ENCODE measurements at places on chromosomes 4 and X.

DNA sequence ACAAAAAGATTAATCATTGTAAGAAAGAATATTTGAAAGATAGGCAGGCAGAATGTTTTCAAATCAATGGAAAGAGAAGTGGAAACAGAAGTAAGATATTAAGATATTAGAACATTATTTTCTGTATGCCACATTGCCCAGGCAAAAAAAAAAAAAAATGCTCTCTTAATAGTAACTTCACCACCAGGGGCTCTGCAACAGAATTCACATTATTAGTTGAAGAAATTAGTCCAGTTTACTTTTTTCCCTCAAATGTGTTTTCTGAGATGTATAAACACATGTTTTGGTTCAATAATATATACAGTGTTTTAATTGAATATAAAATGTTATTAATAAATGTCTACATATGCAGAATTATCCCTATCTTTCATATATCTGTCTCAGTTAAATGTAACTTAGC lies 78.0 kb upstream of the ADAD1 start:
- peak; percentile 8 for DNase-seq

- DNase-seq, result no peak
These were observed 32.9 kb upstream of the SPRY1 start for GRCh38 chr4:123363729-123364128.

- DNase-seq, result peak; percentile 25
These were observed 81.5 kb downstream of the RCHY1 start for GRCh38 chr4:75432683-75433082.

- no peak for DNase-seq
These were observed 56.9 kb downstream of the NSG1 start for GRCh38 chr4:4443821-4444220.

GRCh38 chr4:112852601-112853000 lies 196.9 kb upstream of the ANK2 start:
- no peak for DNase-seq

GRCh38 chrX:68090266-68090665 lies 343.0 kb downstream of the OPHN1 start:
- peak; percentile 23 for DNase-seq

DNA sequence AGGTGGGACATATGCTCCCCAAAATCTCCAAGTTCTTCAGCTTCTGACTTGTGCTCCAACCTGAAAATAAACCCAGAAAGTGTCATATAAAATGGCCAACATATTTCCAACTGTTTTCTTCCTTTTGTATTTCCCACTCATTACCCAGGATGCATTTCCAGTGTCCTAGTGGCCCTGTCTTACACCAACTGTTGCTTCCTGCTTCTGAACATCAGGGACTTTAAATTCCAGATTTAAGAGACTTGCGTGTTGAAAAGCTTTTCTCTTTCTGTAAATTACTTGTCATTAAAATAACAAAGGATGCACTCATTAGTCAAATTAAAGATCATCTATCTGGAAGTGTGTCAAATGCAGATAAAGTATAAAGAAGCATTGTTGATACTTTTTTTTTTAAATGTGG lies 19.9 kb downstream of the MID1 start:
- no peak for DNase-seq

- no peak for DNase-seq
These were observed 97.8 kb upstream of the GPC4 start for GRCh38 chrX:133513123-133513522.

- no peak for DNase-seq
These were observed 1733.3 kb upstream of the IGFBP7 start for GRCh38 chr4:58843455-58843854.

GRCh38 chr4:112536123-112536522 lies 20.1 kb upstream of the NEUROG2 start:
- DNase-seq, result no peak

DNA sequence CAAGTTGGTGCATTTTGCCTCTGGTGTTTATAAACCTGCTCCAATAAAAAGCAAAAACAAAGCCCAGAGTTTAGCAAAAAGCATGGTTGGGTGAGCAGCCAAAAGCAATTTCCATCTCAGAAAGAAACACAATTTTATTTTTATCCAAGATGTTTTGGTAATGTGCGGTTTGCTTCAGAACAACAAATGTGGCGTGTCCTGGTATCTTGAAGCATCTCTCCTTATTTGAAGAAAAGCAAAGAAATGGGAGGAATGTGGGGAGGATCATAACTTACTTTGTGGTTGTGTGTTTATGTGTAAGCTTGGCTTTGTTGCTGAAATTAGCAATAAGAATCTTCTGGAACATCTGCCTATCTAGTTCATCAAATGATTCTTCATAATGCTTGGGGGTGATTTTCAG lies 88.3 kb upstream of the DDX3X start:
- DNase-seq, result no peak

GRCh38 chr4:182532441-182532840 lies 289.2 kb downstream of the TENM3 start:
- DNase-seq, result no peak

GRCh38 chr4:89285745-89286144 lies 21.9 kb downstream of the GPRIN3 start:
- DNase-seq, result no peak

DNA sequence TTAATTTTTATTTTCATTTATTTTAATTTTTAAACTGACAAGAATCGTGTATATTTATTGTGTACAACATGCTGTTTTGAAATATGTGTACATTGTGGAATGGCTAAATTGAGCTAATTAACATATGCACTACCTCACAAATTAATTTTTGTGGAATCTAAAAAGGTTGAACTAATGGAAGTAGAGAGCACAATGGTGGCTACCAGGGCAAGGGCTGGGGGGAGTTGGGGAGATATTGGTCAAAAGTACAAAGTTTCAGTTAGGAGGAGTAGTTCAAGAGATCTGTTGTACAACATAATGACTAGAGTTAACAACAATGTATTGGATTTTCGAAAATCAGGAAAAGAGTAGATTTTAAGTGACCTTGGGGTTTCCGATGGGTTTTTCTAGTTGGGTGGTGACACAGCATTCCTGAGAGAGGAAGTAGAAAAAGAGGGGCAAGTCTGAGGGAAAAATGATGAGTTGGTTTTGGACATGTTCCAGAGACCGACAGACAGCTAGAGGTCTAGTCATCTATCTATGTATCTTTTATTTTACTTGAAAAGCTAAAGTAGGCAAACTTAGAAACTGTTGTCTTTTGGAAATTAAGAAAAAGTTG lies 23.2 kb downstream of the APOO start:
- DNase-seq, result no peak

DNA sequence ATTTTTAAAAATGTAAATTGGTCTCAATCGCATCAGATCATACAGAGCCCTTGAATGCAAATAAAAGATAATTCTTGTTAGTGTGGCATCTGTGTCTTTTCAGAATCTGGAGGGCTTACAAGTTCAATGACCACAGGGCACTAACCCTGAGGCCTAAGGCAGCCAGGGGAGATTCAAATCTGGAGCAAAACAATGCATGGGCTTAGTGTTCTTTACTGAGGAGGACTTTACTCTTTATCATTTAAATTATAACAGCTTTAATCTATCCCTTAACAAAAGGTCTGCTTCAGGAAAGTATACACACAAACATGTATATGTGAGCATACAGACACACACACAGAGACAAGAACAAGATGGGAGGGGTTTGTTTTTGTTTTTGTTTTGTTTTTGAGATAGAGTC lies 51.0 kb upstream of the NSUN7 start:
- DNase-seq, result no peak

GRCh38 chr4:86934147-86934770 lies 552 bp upstream of the AFF1 start:
- no peak for DNase-seq

DNA sequence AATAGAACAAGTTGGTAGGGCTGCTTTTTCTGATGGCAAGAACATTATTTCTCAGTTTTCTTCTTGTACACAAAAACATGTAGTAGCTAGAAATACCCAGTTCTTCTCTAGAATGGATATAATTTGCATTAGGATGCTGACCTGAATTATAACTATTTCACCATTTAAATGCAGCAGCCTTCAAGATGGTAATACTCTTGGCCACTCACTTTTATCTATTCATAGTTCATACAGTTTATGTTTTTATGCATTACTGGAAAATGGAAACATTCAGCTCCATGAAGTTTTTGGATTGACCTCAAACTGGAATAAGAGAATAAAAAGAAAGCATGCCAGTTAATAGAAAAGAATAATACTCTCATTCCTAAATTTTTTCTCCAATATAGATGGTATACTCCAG lies 487.4 kb downstream of the PABPC4L start:
- DNase-seq, result no peak

DNA sequence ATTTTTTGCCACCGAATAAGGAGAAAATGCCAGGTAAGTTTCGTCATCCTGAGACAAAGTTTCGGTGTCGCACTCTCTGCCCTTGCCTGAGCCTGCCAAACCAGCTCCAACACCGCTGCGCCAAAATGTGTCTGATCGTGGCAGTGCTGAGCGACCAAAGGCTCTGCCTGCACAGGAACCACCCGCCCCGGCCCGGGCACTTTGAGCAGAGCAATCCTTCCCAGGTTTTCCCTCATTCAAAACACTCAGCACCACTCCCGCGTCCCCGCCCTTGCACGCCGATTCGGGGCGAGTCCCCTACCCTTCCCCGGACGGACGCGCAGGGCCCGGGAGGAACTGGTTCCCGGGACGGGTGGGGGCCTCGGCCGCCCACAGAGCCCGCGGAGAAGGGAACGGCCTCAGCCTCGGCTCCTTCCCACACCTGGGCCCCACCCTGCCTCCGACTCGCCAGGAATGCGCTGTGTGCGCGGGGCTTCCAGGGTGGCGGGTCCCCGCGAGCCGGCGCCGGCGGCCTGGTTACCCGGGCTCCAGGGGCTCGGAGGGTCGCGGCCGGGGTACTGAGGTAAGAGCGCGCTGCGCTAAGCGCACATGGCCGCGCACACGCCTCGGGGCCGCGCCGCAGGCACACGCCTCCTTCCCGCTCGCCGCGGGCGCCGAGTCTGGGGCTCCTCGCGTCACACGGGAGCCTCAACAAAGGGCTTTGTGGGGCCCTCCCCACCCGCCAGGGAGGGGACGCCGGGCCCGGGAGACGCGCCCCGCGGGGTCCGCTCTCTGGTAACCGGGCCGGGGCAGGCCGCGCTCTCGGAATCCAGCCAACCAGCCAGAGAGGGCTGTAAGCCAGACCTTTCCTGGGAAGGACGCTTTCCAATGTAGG lies at the start of gene C4orf36:
TSS of gene C4orf36 (minus strand) at position 661 of the 874 bp plus-strand sequence. CDS start 902 bp downstream, outside the sequence.
- DNase-seq, result peak; percentile 47

DNA sequence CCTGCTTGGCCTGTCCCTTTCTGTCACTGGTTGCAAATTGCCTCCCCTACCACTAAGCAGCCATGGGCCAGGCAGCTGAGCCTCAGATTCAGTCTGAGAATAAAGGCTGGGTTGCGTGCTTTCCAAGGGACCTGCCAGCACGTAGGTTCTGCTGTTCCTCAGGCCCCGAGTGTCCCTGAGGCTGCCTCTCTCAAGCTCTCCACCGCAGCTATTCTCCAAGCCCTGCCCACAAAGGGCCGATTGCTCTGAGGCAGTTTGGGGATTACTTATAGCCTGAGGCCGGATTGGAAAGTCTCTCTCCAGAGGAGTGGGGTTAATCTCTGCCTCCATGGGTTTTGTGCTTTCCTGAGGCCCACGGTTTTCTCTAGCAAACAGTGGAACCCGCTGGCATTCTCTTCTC lies 590.7 kb downstream of the BCOR start:
- no peak for DNase-seq

DNA sequence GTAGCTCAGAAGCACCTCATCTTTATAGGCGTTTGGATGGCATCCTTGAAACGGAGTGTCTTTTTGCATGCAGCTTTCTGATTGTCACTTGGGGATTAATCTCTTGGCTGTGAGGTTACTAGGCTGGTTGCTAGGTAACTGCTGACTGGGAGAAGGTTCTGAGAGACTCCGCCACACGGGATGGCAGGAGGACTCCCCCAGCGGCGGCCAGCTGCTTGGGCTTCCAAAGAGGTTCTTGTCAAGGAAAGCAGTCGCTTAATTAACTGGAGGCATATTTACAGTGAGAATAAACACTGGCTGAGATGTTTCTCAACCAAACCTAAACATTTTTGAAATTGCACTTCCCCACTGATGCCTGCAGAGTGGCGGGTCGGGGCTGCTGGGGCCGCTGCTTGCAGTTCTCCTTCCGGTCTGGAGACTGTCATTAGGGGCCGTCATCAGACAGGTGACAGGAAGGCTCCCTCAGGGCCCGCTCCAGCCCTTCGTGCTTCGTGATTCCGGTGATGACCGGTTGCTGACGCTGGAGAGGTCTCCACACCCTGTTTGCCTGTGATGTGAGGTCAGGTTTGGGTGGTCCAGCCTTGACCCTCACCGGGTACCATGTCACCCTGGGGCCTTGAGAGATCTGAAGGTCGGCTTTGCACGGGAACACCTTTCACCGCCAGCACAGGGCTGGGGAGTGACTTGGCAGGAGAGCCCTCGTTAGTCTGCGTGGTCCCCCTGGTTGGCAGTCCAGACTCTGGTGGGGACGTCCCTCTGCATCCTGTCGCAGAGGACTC lies 9.1 kb downstream of the NSG1 start:
- DNase-seq, result no peak

- DNase-seq, result no peak
These were observed 286.8 kb downstream of the USP46 start for GRCh38 chr4:52372269-52372668.

DNA sequence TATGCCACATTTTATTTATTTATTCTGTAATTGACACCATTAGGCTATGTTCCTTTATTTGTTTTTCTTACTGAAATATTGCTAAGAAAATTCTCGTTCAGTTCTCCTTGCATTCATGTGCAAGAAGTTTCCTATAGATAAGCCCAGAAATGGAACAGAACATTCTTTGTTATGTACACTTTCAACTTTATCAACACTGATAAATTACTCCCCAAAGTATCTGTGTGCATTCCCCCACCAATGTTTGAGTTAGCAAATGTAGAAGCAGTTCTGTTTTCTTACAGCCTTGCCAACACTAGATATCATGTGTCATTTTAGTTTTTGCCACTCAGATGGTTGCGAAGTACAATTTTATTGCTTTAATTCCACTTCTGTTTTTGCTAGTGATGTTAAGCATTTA lies 166.4 kb upstream of the NPY2R start:
- DNase-seq, result peak; percentile 22

DNA sequence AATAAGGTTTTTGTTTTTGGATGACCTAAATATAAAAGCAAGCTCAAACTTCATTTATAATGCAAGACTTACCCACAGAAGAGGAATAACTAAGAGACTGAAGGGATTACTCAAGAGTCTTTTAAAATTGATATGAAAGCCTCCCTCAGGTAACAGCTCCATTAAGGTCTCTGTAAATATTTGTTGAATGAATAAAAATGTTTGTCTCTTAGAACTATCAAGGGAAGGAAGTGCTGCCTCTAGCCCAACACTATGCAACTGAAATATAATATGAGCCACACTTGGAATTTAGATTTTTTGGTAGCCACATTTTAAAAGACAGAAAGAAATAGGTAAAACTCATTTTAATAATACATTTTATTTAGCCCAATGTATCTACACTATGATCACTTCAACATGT lies 127.8 kb downstream of the SH3RF1 start:
- DNase-seq, result no peak

Measured in common myeloid progenitor, CD34-positive (primary cell).